ENCODE measurements at places on chromosomes 7 and 10.

GRCh38 chr10:38094927-38095574 lies 914 bp downstream of the ZNF37A start:
- no peak for DNase-seq

GRCh38 chr7:141262101-141263090 lies 188.5 kb downstream of the TMEM178B start:
- peak; percentile 9 for DNase-seq

DNA sequence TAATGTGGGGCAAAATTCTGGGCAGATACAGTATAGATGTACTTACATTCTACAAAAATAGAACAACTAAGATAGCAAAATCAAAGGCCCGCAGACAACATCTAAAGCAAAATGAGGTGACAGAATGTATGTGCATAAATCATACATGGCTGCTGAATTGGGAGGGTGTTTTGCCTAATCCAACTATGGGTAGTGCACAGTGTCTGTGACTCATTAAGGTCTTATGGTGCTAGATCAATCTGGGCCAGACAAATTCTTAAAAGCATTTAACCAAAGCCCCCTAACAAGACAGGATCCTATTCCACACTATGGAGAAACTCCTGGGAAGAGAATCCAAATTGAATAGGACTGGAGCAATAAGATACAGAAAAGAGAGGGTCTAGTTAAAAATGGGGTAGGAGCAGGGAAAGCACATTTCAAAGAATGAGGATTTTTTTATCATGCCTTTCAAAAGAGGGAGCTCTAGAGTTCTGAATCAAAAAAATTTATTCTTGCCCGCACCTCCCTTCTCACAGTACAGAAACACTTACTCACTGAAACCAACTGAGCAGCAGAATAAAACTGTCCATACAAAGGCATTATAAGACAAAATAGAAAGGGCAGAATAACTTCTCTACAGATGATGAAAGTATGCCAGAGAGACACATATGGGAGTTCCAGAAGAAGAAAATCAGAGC lies 181.3 kb downstream of the RNLS start:
- peak; percentile 50 for DNase-seq

- no peak for DNase-seq
Observed at GRCh38 chr10:44306147-44306710, 78.7 kb downstream of the CXCL12 start.

GRCh38 chr10:125144206-125144605 lies 16.2 kb downstream of the CTBP2 start:
- DNase-seq = no peak

GRCh38 chr7:90178679-90179278 lies 24.5 kb downstream of the STEAP1 start:
- peak; percentile 14 for DNase-seq

DNA sequence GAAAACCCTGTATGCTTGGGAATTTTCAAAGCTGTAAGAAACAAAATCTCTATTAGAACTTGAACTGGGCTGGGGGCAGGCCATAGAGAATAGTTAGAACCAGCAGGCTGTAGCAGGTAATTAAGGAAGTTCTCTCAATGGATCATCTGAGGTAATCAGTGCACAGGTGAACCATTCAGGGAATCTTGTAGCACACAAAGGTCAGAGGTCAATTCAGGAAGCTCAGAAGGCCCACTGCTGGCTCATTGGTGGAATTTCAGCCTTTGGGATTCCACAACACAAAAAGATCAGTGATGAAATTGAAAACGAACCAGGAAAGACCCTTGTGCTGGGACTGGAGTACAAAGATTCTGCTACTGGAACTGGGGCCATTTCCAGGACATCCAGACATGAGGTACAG lies 82.0 kb downstream of the TMEM168 start:
- no peak for DNase-seq

GRCh38 chr7:41964849-41965745 lies 262.2 kb upstream of the INHBA start:
- DNase-seq = no peak

DNA sequence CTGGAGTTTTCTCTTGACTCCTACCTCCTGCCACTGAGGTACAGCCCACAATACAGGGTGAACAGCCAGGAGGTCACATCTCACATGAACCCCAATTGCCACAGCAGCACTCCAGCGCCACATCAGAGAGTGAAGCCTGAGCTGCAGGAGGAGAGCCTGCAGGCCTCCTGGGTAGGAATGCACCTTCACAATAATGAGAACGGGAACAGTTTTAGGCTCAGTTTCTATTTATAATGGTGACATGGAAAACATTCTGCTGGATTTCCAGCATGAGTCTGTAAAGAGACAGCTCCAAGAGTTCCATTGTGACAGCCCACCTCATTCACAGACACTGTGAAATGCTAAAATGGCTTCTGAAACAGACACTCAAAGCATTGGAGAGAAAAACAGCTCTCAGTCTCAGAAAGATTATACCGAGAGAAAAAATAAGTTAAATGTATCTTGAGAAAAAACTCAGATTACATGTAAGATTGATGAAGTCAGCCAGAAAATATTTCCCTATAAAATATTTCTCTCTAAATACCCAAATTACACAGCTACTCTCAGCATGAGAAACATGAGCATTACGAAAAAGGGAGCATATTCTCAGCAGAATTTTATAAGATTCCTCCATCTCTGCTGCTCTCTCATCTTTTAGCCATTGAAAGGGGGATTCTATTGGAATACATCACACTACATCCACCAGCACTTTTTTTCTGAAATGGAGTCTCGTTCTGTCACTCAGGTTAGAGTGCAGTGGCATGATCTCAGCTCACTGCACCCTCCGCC lies 11.3 kb downstream of the ZNF680 start:
- no peak for DNase-seq

DNA sequence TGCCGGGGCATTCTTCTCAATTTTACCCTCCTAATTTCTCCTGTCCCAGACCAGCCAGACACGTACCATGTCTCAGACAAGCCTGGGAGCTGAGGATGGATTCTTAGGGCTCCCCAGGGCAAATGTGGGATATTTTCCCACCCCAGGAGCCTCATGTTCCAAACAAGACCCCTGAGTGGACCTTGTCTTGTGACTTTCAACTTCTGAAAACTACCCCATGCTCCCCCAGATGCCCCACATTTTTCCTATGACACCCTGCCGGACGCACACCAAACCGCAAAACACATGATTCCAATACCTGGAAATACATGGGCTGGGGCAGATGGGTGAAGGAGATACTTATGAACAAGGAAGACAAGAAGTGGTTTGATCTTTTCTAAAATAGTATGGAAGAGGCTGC lies 874 bp downstream of the GIMAP5 start:
- DNase-seq = no peak

DNA sequence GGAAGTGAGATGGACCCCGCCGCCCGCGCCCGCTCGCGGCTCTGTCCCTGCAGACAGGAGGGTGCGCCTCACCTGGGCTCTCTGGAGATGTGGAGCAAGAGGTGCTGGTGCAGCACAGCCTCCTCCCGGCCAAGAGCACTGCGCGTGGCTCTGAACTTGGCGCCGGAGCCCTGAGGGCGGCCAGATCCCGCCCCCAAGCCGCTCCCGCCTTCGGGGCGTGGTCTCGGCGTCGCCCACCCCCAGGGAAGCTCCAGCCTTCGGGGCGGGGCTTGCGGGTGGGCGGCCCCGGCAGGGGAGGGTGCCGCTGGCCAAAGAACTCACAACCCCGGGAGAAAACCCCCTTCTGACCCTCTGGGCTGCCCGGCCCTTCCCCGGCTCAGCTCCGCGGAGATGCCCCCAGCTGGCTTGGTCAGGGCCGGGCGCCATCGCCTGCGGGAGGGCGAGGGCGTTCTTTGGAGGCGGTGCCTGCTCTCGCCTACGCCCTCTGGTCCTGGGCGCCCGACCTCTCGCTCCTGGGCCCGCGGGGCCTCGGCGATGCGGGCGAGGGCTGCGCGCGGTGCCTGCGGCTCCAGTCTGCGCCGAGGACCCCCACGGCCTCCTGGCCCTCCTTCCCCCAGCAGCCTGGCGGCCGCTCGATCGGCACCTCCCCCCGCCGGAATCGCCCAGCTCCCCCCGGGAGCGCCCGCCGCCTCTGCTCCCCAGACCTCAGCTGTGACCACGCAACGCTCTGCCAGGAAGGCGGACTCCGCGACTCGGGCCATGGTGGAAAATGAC lies at the start of gene ZNF488:
Gene ZNF488, minus strand, starts transcription at position 146 of the 774 bp plus-strand sequence. CDS start 15,464 bp downstream, outside the sequence.
- DNase-seq = peak; percentile 84

DNA sequence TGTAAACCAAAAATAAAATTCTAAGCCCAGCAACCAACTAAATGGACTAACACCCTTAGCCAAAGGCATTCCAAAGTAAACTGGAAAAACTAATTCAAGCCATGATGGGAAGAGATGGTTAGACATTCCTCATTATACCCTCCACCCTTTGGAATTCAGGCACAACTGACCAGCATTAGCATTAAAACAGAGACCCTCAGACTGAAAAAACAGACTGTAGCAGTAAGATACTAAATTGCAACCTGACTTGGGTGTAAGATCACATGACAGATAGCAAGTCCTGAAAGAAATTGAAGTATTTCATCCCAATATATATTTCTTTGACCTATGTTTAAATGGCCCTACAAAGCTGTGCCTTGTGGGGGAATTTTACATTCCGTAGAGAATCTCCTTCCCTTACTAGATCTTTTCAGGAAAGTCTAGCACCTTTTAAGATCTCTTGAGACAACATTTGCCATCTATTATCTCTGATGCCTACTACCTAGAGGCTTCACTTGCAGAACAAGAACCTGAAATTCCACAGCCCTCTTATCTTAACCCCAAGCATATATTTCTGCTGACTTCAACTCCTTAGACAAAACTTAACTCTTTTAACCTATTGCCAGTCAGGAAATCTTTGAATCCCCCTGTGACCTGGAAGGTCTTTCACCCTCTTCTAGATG lies 750.2 kb upstream of the IGFBP3 start:
- DNase-seq = no peak

- peak; percentile 79 for DNase-seq
Observed at GRCh38 chr7:6436385-6436685, 11.4 kb downstream of the DAGLB start.

- no peak for DNase-seq
Observed at GRCh38 chr7:108455998-108456677, at the start of gene NRCAM. Gene NRCAM, minus strand, starts transcription at chr7:108456436. Its CDS starts 216,372 bp downstream, at chr7:108240064.

DNA sequence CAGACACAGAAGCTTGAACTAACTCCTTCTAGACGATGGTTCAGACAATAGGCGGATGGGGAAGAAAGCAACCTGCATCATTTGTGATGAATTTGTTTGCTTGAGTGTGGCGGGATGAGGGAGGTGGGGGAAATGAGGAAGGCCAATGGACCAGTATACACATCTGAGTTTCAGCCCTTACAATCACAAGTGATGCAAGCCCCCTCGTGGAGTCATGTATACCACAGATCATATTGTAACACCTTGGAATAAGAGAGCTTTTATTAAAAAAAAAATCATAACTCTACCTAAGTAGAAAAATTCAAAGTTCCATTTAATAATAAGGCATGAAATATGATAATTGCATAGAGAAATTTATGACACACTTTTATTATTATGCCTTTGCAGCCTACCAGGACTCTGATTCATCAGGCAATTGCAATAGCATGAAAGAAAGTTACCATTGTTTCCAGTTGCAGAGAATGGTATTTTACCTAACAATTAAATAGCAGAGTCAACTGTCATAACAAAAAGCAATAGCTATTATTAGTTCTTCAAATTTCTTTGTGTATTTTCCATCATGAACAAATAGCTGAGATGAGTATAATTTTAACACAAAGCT lies 230.2 kb upstream of the AKR1E2 start:
- no peak for DNase-seq

DNA sequence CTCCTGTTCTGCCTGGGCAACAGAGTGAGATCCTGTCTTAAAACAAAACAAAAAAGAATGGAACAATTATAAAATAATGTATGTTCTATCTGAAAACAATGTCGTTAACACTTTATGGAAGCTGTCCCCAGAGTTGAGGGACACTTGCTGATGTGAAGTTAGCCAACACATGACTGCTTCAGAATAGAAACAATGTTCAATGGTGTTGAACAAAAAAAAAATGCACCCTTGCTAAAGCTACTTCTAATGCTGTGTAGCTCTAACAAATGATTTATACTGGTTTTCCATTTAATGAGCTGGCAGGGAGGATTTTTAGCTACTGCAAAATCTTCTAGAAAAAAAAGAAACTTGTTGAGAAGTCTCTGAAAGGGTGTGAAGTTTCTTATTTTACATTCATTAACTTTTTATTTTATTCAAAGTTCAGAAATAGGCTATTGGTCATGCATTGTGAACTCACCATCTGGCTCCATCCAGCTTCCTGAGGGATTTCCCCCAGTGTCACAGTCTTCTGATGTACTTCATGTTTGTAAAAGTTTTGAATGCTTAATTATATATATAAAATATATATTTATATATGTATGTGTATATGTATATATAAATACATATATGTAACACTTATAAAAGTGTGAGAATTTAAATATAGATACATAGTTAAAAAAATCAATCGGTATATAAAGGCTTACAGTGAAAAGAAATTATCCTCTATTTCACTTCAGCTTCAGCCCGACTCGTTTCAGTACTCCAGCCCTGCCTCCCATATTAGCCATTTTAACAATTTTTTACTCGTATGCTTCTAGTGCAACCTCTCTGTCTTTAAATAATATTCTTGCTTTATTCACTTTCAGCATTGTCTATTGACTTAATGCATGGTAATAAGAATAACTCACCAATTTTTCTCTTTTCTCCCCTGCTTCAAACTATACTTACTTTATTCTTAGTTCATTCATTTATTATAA lies 35.0 kb downstream of the HDAC9 start:
- peak; percentile 76 for DNase-seq

GRCh38 chr10:98265403-98266378 lies 2.3 kb downstream of the LOXL4 start:
- no peak for DNase-seq

GRCh38 chr7:90618876-90619275 lies 22.8 kb downstream of the CDK14 start:
- no peak for DNase-seq

- no peak for DNase-seq
Observed at GRCh38 chr10:19041171-19041570, 7.4 kb upstream of the MALRD1 start.

DNA sequence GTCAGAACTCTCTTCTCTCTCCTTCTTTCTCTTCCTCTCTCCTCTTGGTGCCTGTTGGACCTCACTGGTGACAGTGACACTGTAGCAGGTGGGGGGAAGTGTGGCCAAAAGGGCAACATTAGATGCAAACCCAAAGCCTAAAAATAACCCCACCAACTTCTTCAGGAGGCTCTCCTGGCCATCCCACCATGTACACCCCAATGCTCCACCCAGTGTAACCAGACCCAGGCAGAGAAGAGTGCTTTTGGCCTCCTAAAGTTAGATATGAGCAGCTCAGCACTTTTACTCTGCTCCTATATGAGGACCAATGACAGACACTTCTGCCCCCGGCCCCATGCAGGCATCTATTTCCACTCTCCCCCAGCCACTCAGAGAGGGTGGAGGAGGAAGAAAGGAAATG lies 5.5 kb downstream of the MYOZ1 start:
- DNase-seq = no peak

- DNase-seq = no peak
Observed at GRCh38 chr10:78817361-78817760, 251.4 kb upstream of the ZMIZ1 start.

DNA sequence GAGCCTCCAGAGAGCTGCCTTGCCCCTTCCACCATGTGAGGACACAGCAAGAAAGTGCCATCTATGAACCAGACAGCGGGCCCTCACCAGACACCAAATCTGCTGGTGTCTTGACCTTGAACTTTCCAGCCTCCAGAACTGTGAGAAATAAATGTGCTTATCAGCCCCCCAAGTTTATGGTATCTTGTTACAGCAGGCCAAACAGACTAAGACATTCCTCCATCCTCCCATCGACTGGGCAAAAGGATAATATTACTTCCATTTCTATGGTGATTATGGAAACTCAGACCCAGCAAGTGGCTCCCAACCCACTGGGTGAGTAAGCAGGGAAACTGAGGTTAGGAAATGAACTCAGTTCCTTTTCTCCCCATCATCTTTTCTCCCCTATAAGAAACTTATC lies 288.4 kb downstream of the KCNMA1 start:
- no peak for DNase-seq

Measured in NAMALWA (cell line).